ENCODE measurements at places on chromosomes 4 and X.

DNA sequence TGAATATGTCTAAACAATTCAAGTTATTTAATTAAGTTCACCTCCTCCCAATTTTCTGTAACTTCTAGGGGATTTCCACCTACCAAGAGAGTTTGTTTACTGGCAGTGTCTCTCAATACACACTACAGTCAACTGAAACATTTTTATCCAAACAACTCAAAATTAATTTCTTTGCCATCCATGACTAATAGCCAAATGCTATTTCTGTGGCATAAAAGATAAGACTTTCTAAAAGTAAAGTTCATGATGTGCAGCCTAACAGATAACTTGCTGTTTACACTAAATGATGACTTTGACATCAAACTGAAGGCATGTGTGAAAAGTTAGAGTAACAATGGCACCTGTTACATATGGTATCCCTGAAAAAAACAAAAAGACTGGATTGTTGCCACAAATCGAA is 7.3 kb downstream of the TAB3 start:
- DNase-seq, result no peak

DNA sequence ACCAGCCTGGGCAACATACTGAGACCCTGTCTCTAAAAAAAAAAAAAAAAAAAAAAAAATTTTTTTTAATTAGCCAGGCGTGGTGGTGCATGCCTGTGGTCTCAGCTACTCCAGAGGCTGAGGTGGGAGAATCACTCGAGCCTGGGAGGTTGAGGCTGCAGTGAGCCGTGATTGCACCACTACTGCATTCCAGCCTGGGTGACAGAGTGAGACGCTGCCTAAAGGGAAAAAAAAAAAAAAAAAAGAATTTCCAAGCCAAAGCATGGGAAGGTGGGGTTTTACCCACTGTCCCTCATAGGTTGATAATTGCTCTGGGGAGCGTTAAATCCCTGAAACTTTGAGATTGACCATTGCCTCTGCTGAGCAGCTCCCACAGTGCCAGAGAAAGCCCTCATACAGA is 427.5 kb downstream of the BCOR start:
- DNase-seq, result no peak

DNA sequence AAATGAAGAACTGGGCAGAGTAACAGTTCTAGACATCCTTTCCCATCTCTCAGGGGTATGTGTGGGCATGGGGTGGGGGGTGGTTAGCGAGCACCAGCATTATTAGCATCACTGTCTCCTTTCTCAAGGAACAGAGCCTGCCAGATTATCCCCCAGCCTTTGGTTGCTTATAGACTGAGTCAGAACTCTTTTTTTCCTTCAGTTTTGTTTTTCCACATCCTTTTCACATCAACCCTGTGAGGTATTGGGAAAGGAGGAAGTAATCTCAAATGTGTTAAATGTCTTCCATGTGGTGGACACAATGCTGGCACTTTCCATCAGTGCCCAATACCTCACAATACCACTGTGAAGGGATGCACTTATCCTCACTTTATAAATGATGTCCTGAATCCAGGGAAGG is 3.1 kb upstream of the FGF16 start:
- DNase-seq, result no peak

- no peak for DNase-seq
Observed at GRCh38 chr4:6242271-6243029, 27.2 kb upstream of the WFS1 start.

DNA sequence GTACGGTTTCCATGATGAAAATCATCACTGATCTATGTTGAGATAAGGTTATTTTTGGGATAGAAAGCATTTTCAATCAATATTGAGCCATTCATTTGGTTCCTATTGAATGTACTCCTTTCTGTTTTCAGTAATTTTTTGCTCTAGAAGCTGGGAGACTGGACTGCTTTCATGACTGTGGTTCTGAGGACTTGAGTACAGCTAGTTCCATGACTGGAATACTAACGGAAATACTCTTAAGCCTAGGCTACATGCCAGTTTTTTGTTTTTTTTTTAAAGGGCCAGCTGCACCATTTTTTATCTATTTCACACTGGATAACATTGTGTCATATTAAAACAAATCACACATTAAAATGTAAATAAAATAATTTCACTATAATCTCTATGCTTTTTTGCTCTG is 16.7 kb downstream of the PRR32 start:
- no peak for DNase-seq

GRCh38 chrX:108025376-108025775 is 19.5 kb upstream of the VSIG1 start:
- DNase-seq, result no peak

GRCh38 chr4:16119981-16120380 is 36.2 kb upstream of the PROM1 start:
- no peak for DNase-seq

DNA sequence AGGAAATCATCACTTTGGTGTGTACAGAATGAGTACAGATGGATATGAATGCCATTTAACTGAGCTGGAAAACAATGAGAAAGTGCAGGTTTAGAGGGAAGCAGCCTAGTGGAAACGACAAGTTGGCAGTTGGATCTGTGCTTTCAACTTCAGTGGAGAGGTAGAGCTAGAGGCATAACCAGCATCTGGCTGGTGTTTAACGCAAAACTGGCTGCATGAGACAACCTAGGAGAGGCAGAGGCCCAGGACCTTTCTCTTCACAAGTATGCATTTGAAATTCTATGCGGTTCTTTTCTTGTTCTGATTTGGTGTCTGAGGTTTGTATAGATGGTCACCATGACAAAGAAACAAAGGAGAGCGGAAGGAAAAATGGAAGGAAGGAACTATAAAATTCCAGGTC is 63.1 kb downstream of the ANXA5 start:
- DNase-seq, result no peak
